ENCODE measurements at places on chromosomes 12 and 14.

GRCh38 chr14:98138666-98139065 lies 1133.3 kb downstream of the BCL11B start:
- DNase-seq: peak; percentile 66

GRCh38 chr14:77421201-77421600 lies 2.1 kb downstream of the NOXRED1 start:
- DNase-seq: no peak

- DNase-seq: no peak
Measured at GRCh38 chr14:73223049-73223448, 14.3 kb upstream of the PAPLN start.

DNA sequence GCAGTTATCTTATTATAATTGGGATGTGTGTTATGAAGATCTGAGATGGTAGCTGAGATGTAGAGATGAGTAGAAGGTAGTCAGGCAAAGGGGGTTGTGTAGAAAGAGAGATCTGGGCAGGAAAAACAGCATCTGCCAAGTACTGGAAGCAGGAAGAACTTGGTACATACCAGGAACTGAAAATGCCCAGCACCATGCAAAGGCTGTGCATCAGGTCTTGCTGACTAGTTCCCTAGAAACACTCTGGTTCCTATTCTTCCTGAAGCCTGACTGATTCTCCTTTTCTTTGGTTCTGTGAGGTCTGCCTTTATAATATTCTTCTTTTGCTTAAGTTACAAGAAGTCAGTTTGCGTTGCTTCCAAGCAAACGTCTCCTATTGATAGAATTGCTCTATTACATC lies 6.7 kb upstream of the NFATC4 start:
- DNase-seq: no peak

DNA sequence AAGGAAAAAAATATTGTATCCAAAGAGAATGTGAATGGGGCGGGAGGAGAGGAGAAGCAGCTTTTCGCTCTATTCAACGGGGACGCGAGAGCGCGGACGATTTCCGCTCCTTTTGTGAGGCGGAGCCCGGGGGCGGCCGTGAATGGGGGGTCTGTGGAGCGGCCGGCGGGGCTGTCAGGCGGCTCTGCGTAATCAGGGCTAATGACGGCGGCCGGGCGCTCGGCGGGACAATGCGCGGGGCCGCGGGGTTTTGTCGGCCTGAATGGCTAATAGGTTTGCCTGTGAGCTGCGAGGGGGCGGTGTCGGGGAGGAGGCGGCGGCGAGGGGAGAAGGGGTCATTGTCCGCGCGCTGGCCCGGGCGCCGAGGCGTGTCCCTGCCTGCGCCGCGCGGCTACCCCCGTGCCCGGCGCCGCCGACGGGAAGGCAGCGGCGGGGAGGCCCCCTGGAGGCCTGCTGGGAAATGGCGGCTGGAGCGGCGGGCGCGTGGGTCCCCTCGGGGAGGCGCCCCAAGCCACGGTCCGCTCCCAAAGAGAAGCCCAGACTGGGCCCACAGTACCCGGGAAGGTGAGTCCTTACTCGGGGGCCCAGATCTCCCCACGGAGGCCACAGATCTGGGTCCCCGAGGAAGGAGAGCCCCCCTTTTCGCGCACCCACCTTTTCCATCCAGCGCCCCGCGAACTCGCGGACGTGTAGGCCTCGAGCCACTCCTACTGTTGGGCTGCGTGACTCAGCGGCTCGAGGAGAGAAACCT lies 6.0 kb downstream of the SIX6 start:
- DNase-seq: peak; percentile 68

DNA sequence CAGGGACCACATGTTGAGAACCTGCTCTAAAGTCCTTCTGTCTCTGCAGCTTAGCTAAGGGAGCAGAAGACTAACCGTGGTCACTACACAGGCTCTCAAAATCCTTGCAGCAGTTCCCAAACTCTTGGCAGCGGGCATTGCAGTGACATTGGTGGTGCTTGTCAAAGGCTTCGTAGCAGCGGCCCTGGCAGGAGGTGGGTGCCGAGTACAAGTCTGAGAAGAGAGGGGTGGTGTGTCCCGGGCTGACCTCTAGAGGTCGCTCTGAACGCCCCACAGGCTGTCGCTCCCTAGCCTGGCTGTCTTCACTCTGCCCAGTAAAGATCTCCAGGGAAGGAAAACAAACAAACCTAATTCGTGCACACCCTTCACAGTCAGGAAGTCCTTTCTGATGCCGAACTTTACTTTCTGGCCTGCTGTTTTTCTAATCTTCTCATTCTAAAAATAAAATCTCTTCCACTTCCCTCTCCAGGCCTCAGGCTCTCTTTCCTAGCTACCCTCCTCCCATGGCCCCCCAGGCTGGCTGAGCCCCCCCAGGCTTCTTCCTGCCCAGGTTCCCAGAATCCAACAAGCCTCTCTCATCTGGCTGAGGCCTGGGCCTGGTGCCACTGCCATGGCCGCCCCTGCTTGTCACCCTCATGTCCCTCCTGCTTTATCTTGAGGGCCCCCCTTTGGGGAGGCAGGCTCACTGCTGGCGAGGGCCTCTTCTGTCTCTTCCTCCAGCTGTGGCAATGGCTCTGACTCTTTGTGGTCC lies 7.7 kb downstream of the ENDOU start:
- peak; percentile 67 for DNase-seq
